ENCODE measurements at places on chromosomes 11 and 22.

- DNase-seq: no peak
Measured at GRCh38 chr22:48800036-48800885, 1027.4 kb downstream of the BRD1 start.

GRCh38 chr22:24437741-24438328 lies 10.4 kb downstream of the ADORA2A start:
- no peak for DNase-seq

DNA sequence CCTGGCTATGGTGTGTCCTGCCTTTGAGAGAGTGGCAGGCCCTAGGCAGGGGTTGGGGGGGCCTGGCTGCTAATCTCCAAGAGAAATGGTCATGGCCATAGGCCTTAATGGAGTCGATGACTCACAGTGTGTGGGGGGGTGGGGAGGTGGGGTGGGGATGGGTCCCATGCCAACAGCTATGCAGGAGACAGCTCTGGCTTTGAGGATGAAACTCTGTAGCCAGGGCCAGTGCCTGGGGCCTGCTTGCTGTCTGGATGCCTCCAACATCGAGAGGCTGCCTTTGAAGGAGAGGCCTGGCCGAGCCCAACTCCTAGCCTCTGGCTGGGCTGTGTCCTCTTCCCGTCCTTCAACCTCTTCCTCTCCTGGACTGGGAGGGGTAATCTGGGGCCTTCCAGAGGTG lies 23.9 kb upstream of the TSPAN18 start:
- no peak for DNase-seq

GRCh38 chr11:123560006-123560405 lies 94.4 kb downstream of the SCN3B start:
- peak; percentile 77 for DNase-seq

DNA sequence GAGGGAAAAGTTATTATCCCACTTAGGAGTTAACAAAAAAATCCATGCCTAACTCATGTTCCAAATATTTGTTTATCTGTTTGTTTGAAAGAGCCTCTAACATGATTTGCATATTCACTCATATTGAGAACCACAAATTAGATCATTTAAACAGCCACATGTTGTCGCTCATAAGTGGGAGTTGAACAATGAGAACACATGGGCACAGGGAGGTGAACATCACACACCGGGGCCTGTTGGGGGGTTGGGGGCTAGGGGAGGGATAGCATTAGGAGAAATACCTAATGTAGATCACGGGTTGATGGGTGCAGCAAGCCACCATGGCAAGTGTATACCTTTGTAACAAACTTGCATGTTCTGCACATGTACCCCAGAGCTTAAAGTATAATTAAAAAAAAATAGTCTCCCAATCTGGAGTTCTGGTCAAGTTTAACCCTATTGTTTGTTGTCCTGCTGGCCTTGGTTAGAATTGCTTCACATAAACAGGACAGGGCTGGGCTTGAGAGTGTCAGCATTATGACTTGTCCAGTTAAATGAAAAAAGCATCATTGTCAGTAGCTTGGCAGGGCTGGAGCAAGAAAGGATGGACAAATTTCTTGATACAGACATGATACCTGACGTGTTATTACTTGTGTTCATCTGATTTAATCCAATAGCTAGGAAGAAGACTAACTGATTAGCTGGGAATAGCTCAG lies 57.8 kb upstream of the PSMA1 start:
- DNase-seq: no peak

- DNase-seq: no peak
Measured at GRCh38 chr11:95904009-95904650, 19.8 kb downstream of the MTMR2 start.

DNA sequence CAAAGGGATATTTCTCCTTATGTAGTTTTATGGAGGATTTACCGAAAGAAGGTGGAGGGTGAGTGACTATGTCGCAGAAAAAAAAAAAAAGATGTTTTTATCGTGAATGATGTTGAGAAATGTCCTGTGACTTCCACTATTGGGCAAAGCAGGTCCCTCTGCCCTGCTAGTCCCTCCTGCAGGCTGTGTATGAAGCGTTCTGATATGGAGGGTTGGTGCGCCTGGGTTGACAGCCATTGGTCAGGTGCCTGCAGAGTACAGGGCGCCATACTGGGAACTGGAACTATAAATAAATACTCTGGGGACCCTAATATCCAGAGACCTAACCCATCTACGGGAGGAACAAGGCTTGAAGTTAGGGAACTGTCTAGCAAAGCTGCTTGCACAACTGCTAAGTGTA lies 1.5 kb downstream of the IL17RA start:
- no peak for DNase-seq

DNA sequence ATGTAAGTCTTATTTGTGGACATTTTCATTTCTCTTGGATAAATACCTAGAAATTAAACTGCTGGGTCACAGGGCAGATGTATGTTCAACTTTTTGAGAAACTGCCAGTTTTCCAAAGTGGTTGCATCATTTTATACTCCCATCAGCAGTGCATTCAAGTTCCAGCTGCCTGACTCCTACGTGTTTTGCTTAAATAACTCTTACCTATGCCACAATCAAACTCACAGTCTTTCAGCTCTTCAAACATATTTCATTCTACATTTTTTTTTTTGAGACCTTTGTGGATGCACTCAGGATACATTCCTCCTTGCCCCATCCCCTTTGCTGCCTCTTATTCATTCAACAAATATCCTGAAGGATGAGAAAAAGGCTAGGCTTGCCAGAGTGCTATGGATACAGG lies 9.2 kb downstream of the TCF20 start:
- no peak for DNase-seq

DNA sequence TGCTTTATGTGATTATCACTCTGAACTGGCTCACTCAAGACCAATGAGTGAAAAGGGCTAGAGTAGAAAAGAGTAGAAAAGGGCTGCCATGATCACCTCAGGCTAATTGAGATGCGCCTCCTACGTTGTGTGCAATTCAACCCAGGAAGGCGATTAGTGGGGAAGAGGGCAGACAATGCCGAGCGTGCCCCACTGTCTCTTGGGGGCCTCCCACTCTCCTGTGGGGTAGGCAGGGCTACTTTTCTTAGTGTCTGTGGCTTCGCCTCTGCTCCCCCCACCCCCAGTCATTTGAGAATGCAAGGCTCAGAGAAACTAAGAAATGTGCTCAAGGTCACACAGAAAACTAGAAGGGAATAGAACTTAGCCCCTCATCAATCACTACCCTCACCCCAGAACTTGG lies 57.7 kb upstream of the RASD2 start:
- DNase-seq: no peak

DNA sequence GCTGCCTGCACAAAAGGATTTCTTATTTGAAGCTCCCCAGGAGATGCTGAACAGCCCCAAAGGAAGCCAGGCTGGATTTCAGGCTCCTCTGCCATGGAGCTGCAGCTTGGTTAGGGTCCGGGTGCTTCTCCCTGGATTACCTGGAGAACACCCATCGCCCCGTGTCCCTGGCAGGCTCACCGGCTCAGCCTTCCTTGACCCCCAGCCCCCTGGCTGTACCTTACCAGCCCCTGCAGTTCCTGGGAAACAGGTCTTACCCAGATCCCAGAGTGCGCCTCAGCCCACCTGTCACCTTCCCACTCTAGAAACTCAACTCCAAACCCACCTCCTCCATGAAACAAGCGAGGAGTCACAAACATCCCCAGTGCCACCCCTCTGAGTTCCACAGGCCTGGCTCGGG lies 45.3 kb upstream of the CD5 start:
- DNase-seq: no peak

Data from NCI-H774 (cell line).